ENCODE measurements at places on chromosomes 5 and 9. TPM values are rescaled to one million over a fixed set of nuclear protein-coding genes. Genes with fewer than 3 reads are reported as not detected.

Gene CARD9
- 2.2 TPM for polyA plus RNA-seq

Gene CCL27
- 0.12 TPM for polyA plus RNA-seq

Gene PCDHGA3
- polyA plus RNA-seq: 0.54 TPM

Gene SPINK6
- polyA plus RNA-seq: 0.42 TPM

Gene TEK
- polyA plus RNA-seq: 18.2 TPM

Gene FOXD4
- 0.14 TPM for polyA plus RNA-seq

Gene PITX1
- polyA plus RNA-seq: 1.4 TPM
